Activated CD8-positive, alpha-beta memory T cell treated with anti-CD3 and anti-CD28 coated beads for 48 hours (primary cell): ENCODE measurements at places on chromosomes 6 and 20.
A peak's percentile ranks its signal among the peaks of the same experiment; 100 is the strongest.

DNA sequence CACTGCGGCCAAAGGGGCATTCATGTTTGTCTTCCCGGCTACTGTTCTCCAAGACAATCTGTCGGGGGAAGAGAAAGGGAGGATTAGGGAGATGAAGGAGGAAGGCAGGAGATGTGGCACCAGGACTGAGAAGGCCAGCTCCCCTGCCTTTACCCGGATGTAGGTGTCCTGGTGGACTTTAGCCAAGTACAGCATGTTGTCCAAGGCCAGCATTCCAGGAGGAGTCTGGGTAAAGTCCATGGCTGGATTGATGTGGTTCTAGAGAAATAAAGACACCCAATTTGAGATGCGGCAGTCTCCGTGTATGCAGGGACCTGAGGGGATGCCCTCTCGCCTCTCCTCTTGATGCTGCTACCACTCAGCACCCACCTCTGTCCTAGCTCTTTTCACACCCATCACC lies 32.0 kb downstream of the ELMO2 start:
- no peak for DNase-seq

- DNase-seq = no peak
These were observed 144.8 kb downstream of the ZNF217 start for GRCh38 chr20:53448875-53449274.

GRCh38 chr6:87066449-87067333 lies 28.2 kb downstream of the CGA start:
- DNase-seq = no peak

GRCh38 chr20:23200413-23200812 lies 114.3 kb upstream of the CD93 start:
- DNase-seq = no peak

DNA sequence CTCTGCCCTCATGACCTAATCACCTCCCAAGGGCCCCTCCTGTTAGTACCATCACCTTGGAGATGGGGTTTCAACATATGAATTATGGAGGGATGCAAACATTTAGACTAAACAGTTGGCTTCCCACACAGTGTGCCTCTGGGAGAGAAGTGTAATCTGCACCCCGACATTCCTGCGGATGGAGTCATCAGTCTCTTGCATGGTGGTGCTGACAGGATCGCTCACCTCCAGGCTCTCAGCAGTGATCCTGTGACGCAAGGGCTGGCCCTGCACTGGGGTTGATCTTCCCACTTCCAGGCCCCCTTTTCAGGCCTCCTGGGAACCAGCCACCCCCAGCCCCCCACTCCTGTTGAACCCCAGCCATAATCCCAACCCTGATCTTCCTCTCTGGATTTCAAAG lies 16.0 kb upstream of the PI16 start:
- no peak for DNase-seq

- no peak for DNase-seq
These were observed 84.8 kb downstream of the TTLL2 start for GRCh38 chr6:167409694-167410093.

- DNase-seq = no peak
These were observed 23.7 kb upstream of the ZC3H12D start for GRCh38 chr6:149508485-149508884.

DNA sequence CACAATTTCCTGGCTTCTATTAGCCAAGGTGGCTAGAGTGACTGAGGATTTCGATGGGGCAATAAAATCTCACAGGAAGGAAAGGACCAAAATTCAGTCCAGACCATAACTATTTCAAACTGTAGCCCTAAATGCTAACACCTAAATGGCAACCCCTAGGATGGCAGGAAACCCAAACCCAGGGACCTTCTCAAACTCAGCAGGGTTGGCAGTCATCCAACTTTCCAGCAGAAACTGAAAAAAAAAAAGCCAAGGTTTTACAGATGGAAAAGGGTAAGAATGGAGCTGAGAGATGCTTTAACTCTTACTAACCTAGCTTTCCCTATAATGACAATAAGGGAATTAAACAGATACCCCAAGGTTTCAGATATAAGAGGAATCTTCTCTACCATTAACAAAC lies 10.5 kb downstream of the IBTK start:
- DNase-seq = no peak

GRCh38 chr20:58868795-58869194 lies 16.3 kb downstream of the GNAS start:
- no peak for DNase-seq

DNA sequence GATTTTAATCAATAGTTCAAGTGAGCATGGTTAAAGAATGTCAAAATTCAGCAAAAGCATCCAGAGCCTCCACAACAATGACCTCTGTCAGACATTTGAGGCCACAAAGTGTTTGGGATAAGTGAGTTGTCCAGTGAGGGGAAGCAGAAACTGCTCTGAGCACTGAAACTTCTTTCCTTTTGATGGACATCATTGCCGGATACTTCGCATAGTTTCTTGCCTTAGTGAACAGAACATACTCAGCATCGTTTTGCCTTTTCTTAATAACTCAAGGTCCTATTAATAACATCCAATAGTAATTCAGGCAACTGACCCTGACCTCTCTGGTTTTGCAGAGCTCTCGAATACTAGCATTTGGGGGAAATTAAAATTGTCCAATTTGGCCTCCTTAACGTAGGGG lies 78.6 kb downstream of the EDN3 start:
- DNase-seq = no peak

DNA sequence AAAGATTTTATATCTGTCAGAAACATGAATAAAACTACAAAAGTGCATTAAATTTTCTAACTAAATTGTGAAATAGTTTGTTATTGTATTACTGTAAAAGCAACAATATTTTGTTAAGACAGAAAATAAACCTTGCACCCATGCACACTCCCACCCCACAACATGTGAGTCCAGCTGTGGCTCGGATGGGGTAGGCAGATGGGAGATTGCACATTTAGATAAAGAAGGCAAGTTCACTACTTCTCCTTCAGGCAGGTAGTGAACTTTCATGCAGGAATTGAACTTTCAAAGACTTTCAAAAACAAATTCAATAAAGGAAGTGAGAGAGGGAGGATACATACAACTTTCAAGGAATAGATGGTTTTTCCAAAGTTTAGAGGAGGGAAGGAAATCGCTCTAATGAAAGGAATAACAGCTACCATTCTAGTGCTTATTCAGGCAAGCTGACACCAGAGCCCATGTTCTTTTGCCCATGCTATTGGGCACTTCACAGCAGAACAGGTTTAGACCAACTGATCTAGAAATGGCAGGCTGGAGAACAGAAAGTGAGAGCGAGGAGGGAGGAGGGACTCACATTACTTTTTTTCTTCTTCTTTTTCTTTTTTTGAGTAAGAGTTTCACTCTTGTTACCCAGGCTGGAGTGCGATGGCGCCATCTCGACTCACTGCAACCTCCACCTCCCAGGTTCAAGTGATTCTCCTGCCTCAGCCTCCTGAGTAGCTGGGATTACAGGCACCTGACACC lies 28.5 kb downstream of the SF3B5 start:
- DNase-seq = no peak

DNA sequence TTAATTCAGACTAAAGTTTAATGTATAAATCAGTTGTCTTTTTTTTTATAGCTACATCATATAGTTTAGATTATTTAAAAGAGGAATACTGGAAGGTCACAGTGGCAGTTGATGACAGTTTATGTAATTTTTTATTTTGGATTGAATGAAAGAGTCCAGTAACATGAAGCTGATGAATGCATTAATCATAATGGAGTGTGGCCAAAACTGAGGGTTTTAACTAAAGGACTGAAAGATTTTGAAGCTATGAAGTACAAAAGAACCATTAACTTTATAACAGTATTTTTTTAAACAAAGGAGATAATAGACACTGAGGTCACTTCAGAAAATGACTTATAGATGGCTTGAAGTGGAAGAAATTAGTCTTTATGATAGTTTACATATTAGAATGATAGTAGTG lies 41.3 kb downstream of the TRMT11 start:
- DNase-seq = no peak

GRCh38 chr6:12980741-12981140 lies 264.2 kb downstream of the PHACTR1 start:
- no peak for DNase-seq

- DNase-seq = peak; percentile 26
These were observed 516 bp downstream of the GTPBP2 start for GRCh38 chr6:43628393-43629103.
